ENCODE measurements at places on chromosomes 1 and 21.

DNA sequence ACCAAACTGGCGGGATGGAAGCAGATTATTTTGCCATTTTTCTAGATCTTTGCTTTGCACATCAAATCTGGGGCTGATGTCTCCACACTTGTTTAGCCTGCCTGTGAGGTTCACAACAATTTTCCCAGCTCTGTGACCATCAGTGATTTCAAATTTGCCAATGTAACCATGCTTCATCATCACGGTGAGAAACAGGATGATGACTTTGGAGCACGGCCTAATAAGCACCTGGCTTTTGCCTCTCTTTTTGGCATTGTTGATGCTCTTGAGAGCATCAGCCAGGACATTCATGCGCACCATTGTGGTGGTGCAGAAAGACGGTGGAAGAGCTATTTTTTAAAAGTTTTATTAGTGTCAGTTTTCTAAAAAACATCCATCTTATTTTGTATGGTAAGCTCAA, 50.1 kb downstream of the IARS2 start:
- DNase-seq, result no peak

DNA sequence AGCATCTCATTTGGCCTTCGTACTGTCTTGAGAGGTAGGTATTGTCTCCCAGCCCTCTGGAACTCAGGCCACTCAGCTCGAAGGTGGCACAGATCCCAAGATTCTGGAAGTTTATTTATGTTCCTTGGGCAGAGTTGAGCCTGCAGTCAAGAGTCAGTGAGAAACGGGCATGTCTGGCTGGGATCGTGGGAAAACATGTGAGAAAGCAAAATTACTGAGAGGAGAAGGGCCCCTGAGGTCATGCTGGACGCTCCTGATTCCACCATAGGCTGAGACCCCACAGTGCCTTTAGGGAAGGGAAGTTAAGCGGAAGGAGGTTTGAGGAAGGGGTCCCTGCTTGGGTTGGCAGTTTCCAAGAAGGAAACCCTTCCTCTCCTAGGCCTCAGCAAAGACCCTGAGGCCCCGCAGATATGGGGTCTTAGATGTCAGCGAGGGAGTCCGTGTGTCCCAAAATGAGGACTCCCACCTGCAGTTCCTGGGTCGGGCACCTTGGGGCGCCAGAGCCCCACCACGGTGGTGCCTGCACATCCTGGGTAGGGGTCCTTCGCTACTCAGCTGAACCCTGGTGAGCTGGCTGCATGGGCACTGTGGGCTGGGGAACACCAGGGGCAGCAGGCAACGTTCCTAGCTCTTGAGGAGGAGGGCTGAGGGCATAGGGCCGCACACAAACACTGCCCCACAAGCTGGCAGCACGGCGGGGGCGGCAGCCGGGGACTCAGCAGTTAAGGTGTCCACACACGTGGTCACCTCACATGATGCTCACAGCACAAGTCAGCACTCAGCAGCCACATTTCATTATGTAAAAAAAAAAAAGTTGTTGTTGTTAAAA, 12.3 kb upstream of the SEMA4A start:
- DNase-seq, result no peak

GRCh38 chr1:185931438-185931837, 197.2 kb downstream of the HMCN1 start:
- no peak for DNase-seq

DNA sequence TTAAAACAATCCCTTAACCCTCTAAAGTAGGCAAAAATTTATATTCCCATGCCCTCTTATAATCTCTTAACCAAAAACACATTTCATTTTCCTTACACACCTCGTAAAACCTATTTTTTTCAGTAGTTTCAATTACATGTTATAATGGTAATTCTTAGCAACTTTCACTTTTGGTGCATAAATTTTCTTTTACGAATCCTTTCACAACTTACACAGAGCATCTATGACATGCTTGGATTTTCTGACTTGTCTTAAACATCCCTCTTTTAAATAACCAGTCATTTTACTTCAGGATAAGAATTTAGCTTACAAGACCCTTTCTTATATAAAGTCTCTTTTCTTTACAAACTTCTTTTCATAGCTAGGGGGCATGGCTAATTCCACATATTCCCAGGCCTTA, 8.9 kb upstream of the MRPL55 start:
- no peak for DNase-seq

DNA sequence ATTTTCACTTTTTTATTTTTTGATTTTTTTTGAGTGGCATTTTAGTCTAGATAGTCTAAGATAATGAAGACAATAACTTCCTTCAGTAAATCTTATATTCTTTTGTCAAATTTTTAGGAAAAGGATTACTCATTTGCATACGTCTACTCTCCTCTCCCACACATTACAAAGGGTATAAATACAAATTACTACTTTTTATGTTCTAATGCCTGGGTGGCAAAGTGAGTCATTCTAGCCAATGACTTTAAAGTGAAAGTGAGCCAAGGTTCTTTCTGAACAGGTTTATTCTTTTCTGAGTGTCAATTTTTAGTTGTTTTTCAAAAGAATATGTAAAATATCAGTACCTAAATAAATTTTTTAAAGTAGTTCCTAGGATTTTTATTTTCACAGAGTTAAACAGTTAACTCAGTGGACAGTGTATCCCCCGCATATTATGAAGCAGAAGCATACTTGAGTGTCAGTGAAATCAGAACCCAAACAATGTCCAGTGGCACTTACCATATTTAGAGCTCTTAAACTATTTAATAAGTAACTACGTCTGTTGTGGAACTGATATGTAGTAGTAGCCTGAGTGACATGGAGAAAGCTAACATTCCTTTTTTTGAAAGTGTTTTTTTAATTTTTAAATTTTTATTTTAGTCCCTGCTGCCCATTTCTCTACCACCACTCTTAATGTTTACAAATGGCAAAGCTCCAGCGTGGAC, 141.7 kb downstream of the PHTF1 start:
- DNase-seq, result no peak

DNA sequence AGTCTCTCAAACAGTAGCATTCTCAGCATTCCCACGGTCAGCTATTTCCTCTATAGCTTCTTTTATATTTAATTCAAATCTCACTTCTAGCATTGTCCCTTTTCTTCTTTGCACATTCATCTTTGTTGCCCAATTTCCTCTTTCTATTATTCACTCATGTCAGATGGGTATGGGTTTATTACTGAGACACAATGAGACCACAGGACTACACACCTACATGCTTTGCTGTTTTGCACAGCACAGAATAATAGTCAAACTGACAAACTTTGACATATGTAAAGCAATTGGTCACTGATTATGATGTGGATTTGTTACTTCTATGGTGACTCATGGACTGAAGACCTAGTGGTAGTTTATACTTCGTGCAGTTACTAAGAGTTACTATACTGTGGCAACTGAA, 5.8 kb upstream of the CD1C start:
- no peak for DNase-seq

- no peak for DNase-seq
Observed at GRCh38 chr21:33266789-33267135, 595 bp downstream of the IL10RB start.

GRCh38 chr1:24964811-24965570, 34.9 kb upstream of the RUNX3 start:
- DNase-seq, result no peak

DNA sequence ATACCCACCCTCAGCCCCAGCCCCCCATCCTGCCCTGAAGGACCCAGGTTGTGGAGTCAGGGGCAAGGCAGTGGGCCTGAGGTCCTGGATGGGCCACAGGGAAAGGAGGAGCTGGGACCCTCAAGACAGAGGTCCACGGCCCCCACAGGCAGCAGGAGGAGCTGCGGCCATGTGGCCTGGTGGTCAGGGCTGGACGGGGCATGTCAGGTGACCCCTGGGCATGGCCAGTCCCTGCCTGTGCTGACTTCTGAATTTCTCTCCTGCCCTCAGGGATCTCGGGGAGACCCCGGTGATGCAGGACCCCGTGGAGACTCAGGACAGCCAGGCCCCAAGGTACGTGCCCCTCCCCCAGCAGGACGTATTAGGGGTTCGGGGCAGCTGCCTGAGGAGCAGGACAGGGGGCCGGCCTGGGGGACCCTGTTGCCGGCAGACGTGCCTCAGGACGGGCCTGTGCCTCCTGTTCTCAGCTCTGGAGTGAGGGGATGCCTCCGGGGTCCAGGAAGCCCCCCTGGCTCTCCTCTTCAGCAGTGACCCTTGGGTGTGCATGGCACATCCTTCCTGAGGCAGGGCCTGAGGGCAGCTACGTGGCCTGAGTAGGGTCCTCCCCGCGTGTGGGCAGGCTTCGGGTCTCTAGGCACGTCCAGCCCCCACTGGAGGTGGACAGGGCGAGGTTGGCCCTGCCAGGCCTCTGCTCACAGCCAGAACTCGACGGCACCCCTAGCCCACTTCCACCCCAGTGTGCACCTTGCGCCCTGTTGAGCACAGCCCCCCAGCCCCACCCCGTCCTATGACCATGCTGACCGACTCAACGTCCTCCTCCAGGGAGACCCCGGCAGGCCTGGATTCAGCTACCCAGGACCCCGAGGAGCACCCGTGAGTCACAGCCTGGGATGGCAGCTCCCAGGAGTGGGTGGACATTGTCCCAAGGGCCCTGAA, 23.6 kb downstream of the COL6A2 start:
- DNase-seq, result no peak

DNA sequence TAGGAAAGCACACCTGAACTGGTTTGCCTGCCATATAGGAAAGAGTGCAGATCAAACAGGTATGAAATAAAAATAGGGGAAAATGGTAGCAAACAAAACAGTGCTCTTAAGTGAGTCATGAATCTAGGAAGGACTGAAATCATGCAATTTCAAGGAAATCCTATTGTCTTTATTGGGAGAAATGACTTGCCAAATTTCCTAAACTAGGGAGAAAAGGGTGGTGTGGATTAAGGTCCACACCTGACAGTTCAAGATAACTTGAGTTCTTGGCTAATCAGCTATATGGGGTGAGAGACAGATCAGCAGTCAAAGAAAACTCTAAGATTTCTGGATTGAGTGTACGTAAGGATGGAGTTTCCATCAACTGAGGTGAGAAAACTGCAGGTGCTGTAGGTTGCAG, 101.1 kb downstream of the PRKAB2 start:
- no peak for DNase-seq

GRCh38 chr1:21000245-21000594, 176.5 kb downstream of the EIF4G3 start:
- no peak for DNase-seq

DNA sequence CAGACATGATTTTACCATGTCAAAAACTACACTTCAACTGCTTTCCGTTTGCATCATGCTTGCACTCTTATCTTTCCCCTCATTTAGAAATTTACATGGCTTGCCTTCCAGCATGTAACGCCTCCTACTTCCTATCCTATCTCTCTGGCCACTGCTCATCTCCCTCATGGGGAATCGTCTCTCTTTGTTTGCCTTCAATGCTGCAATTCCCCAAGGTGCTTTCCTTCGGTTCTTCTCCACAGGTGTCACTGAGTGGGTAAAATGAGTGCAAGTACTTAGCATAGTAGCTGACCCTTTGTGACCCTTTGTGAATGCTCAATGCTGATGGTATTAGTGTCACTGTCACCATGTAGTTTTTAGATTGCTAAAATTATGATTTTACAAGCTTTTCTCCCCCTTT, 63.1 kb downstream of the APP start:
- DNase-seq, result no peak

- DNase-seq, result no peak
Observed at GRCh38 chr1:26059906-26060305, 7.5 kb downstream of the TRIM63 start.

- no peak for DNase-seq
Observed at GRCh38 chr1:237269938-237270337, 228.0 kb downstream of the RYR2 start.

DNA sequence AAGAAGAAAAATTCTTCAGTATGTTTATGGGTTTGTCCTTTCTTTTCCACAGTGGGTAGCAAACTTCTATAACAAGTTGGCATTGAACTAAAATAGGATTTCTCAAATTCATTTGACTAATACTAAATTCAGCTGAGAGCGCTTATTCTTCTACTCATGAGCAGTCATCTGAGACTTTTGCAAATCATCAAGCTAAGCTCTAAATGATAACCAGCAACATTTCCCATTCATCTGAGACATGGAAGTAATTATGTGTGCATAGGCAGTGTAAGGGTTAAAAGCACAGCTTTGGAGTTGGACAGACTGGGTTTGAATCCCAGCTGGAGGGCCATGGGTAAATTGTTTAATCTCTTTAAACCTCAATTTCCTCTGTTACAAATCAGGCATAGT, 18.3 kb upstream of the CNR2 start:
- DNase-seq, result no peak

GRCh38 chr1:183879966-183880365, 75.0 kb downstream of the RGL1 start:
- no peak for DNase-seq

DNA sequence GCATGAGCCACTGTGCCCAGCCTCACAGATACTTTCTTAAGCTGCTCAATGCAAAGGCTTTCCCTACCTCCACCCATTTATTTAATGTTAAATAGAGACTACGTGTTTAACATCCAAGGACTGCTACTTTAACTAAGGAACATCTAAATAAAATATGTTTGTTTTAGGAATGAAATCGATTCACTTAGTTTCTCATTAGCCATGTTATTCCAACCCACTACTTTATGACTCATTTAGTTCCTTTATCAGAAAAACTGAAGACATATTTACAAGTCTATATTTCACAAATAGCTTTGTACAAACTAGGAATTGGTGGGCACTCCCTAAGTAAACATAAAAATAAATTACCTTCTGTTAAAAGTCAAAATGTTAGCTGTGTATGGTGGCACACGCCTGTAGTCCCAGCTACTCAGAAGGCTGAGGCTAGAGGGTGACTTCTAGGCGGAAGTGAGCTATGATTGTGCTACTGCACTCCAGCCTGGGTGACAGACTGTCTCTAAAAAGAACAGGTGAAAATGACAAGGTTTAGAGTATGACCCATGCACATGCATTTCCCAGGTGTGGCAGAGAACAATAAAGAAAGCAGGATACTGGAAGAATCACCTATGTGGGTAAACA, 39.9 kb upstream of the AK4 start:
- DNase-seq, result no peak

GRCh38 chr1:7642781-7643529, 128.1 kb upstream of the VAMP3 start:
- DNase-seq, result no peak

DNA sequence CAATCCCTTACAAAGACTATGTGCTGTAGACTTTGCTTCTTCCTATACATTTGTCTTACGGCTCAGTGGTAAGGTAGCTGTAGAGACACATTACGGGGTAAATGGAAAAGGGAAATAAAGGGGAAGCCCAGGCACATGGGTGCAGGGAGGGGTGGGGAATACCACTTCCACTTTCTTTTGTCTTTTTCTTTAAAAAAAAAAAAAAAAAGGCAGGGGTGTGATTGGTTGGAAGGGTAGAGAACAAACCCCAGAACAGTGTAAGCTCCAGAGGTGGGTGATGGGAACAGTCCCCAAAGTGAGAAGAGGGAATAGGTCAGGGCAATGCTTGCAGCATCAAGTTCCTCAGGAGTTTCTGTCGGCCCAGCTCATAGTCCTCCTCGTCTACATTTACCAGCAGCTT, 3.9 kb downstream of the NIT1 start:
- DNase-seq, result no peak

- no peak for DNase-seq
Observed at GRCh38 chr1:213326281-213327016, 275.4 kb downstream of the RPS6KC1 start.

DNA sequence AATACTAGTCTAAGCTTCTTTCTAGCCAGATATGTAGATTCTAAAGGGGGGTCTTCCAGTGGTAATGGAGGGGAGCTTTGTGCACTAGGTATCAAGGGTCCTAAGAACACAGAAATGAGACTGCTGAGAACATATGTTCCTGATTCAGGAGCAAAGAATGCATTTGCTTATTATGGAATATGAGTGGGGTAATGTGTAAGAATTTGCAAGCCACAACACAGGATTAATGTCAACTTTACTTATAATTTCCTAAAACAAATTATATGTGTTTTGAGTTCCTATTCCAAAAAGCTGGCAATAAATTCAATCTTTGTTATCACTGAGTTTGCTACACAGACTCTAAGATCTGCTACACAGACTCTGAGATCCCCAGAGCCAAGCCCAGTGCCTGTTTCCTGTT, 357.0 kb upstream of the PTBP2 start:
- DNase-seq, result no peak

Data from amniotic stem cell (primary cell).